ENCODE measurements at places on chromosomes 2 and 18. TPM values are rescaled to one million over a fixed set of nuclear protein-coding genes. Genes with fewer than 3 reads are reported as not detected.

PHLPP1 gene
- total RNA-seq = 8.2 TPM

GRCh38 chr2:47190188-47190881 lies 35.2 kb upstream of the STPG4 start:
- peaks cover 23% of the 10 kb centered on the region for H3K4me1 ChIP-seq
- H3K36me3 ChIP-seq = no peaks in the 10 kb centered on the region
- H3K27me3 ChIP-seq = no peaks in the 10 kb centered on the region
- no peak for DNase-seq

DNA sequence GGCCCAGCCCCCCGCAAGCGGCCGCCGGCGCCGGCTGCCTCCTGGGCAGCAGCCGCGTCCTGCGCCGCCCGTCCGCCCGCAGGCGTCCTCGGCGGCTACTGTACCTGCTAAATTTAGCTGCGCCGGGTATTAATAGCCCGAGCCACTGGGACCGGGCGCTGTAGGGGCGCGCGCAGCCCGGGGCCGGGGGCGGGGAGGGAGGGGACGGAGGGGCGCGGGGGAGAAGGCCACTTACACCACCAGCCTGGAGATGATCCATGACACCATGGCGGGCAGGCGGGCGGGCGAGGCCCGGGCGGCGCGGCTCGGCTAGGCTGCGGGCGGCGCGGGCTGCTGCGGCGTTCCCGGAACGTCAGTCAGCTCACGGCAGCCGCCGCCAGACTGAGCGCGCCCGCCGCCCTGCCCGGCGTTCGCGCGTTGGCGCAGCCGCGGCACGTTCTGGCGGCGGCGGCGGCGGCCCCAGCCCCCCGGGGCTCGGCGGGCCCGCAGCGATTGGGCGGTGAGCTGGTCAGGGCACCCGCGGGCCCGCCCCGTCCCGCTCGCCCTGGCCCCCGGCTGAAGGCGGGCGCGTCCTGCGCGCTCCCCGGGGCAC lies at the start of gene REEP1:
Gene REEP1, minus strand, starts transcription at position 383 of the 592 bp plus-strand sequence. Its CDS starts 116 bp downstream, at position 267.
- H3K36me3 ChIP-seq = no peaks in the 10 kb centered on the region
- no peak for DNase-seq
- peaks cover 18% of the 10 kb centered on the region for H3K27me3 ChIP-seq
- H3K4me3 ChIP-seq = peak within 1 kb of the TSS; percentile 59
- H3K27ac ChIP-seq = no peak within 1 kb of the TSS

GRCh38 chr2:118325321-118325955 lies 237.2 kb downstream of the INSIG2 start:
- H3K4me1 ChIP-seq = no peaks in the 10 kb centered on the region
- no peaks in the 10 kb centered on the region for H3K27me3 ChIP-seq
- H3K4me3 ChIP-seq = no peak overlapping the region
- H3K36me3 ChIP-seq = no peaks in the 10 kb centered on the region
- H3K27ac ChIP-seq = no peak overlapping the region

GRCh38 chr2:215931256-215931903 lies 82.0 kb downstream of the MREG start:
- no peaks in the 10 kb centered on the region for H3K27me3 ChIP-seq
- no peaks in the 10 kb centered on the region for H3K36me3 ChIP-seq
- H3K27ac ChIP-seq = peak overlapping the region; percentile 67

DNA sequence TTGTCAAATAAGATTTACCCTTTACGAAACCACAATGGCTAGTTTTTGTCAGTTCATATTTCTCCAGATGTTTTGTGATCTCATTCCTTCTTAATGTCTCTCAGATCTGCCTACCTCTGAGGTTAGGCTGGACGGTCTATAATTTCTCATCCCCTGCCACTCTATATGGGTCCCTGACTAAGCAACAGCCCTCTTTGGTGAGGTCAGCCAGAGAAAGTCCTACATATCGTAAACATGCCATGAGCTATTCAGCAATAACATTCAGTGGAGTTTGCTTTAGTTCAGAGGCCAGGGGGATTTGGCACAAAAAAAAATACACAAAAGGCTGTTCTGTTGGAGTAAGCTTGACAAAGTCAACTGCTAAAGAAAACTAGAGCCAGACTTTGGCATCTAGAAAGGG lies 192.1 kb upstream of the NCKAP5 start:
- no peak overlapping the region for H3K27ac ChIP-seq
- H3K36me3 ChIP-seq = no peaks in the 10 kb centered on the region
- H3K27me3 ChIP-seq = no peaks in the 10 kb centered on the region
- no peak overlapping the region for H3K4me3 ChIP-seq
- DNase-seq = no peak

- no peaks in the 10 kb centered on the region for H3K27me3 ChIP-seq
- no peaks in the 10 kb centered on the region for H3K36me3 ChIP-seq
- H3K4me3 ChIP-seq = no peak overlapping the region
Observed at GRCh38 chr2:138866797-138867196, 86.6 kb upstream of the NXPH2 start.
